NB4 (cell line): ENCODE measurements at places on chromosomes 3 and 15.

DNA sequence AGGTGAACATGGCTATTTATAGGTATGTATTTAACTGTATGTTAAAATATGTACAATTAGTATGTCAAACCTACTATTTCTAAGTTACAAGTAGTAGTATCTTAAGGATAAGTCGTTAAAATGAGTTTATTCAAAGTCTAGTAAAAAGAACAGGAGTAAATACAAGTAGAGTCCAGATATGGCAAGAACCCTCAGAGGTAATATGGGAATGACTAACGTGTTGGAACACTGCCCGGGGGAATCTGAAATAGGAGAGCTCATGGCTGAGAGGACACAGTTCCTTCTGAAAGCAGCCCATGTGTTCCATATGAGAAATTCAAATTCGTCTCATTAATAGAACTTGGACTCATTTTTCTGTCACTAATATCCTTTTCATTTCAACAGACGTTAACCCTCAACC is 158.8 kb downstream of the CLSTN2 start:
- no peak for DNase-seq

DNA sequence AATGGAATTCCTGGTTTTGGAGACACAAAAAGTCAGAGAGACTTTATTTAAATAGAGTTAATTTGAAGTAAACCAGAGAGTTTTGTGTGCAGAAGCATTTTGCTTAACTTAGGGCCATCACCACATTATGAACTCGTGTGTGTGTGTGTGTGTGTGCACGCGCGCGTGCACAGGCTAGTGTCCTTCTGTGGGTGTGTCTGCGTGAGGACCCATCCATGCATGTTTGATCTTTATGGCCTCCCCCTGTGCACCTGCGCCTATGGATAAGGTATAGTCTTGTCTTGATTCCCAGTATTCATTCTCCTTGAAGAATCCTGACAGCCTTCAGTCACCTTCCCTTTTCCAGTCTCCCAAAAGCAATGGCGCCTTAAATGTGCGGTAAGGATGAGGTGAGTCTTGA is 26.0 kb downstream of the MUC20 start:
- DNase-seq = no peak

DNA sequence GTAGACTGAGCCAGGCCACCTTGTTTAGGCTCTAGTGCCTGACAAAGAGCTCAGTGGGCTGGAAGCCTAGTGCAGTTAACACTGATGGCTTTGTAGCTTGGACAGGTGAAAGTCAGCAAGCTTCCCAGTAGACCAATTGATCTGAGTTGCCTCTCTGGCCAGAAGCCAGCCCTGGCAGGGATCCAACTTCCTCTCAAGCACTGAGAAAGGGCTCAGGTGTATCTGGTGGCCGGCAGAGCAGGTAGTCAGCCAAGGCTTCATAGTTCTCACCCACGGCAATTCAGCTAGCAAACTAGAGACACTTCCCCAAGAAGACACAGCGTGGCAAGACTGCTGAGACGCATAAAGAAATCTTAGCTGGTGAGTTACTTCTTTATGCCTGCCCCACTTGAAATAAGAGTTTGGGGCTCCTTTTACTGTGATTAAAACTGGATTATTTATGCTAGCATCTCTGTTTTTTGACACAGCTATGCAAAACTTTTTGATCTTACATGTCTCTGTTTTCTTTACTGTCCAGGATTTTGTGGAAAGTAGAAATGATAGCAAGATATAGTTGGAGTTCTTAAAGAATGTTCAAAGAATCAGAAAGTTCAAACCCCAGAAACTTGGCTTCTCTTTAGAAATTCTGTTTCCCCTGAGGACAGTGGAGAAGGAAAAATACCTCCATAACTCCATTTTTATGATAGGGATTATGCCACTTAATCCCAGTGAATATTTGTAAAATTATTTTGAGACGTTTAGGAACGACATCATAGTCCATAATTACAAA is 8.4 kb upstream of the CA12 start:
- DNase-seq = no peak

- no peak for DNase-seq
Measured at GRCh38 chr3:53384465-53385423, 37.4 kb upstream of the DCP1A start.

GRCh38 chr3:114879059-114880031 is 267.7 kb downstream of the ZBTB20 start:
- no peak for DNase-seq

DNA sequence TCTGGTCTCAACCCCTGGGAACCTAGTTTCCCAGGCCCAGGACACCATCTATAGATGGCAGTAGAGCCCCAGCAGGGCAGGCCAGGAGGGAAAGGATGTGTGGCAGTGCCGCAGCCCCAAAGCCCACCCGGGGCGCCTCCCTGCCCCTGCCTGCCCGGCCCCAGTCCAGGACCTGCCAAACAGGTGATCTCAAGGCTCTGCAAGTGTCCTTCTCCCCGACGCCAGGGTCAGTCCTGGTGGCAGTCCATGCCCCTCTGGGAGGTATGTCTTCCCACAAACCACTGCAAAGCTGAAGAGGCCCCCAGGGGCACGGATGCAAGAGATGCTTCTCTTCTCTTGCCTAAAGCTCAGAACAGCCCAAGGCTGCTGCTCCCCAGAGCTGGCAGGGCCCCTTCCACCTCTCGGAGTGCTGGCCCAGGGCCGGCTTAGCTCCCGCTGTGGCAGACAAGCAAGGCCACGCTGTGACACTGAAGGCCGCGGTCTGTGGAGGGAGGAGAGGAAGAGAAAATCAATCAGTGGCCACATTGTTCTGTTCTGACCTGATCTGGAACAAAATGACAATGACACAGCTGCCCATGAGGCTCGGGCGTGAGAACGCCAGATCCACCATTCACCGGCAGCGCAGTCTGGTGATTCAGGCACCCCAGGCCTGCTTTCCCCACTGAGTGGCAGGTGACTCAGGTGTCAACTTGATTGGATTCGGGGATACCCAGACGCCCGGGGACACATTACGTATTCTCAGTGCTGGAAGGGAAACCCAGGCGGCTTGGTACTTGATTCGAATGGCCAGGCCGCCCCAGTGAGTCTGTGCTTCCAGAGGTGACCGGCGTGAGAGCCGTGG is 34.0 kb downstream of the KLHL25 start:
- no peak for DNase-seq

DNA sequence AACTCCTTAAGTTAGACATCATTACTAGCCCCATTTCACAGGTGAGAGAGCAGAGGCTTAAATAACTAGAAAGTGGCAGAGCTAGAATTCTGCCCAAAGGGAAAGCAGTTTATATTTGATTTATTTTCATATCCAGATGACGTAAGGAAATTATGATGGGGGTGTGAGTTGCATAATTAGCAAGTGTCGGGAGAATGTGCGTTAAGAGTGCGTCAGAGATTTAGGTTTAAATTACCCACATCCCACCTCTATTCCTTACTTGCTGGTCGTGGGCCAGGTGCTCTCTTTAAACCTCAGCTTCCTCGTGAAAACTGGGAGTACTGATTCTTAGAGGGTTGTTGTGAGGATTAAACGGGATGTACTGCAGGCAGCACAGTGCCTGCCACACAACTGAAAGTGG is 32.3 kb downstream of the FSTL1 start:
- DNase-seq = no peak

GRCh38 chr3:177377166-177377565 is 179.9 kb upstream of the TBL1XR1 start:
- DNase-seq = no peak

DNA sequence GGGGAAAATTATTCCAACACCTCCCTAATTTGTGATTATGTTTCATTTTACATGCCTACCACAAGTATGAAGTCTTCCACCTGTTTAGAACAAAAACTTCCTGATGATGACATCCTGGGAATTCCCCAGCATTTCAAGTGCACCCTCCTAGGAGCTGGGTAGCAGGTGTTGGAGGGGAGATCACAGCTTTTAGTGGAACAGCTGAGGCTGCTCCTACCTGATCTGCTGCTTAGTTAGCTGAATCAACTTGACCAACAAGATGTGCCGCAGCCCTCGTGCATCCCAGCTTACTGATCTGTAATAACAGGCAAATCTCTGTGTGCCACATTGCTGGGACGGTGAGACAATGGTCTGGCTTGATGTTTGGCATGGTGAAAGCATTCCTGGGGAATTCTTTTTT is 29.7 kb downstream of the TRAK1 start:
- no peak for DNase-seq

GRCh38 chr3:192060160-192060781 is 599.3 kb downstream of the PYDC2 start:
- no peak for DNase-seq

- no peak for DNase-seq
Measured at GRCh38 chr3:4995500-4996053, 16.3 kb downstream of the BHLHE40 start.

DNA sequence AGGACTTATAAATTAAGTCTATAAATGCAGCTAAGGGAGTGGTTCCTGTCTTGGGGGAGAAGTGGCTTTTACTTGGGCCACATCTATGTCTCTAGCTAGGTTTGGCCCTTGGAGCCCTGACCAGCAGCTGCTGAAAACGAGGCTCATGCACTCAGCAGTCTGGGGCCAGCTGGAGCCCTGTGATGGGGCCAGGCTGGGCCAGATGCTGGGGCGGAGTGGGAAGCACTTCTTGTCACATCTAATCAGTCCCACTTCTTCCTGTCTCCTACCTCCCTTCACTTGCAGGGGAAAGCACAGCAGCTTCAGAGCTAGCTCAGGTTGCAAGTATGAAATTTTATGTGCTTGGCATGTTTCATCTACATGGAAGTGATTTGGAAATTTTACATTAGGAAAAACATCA is 209.9 kb upstream of the ROPN1 start:
- no peak for DNase-seq

DNA sequence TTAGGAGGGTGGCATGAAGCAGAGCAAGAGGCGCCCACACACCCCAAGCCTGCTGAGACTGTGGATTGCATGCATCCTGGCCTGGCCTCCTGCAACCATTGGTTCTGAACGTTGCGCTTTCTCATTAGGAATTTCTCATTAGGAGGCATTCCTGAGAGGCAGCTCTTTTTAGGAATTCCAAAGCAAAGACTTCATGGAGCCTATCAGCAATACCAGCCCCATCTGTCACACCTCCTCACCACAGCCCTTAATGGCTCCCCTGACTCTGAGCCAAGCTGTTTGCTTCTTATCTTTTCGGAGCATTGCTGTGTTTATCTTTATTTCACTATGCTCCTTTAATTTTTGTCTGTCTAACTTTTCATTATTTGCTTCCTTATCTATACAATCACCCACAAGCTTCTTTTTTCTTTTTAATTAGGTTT is 226.9 kb downstream of the CACNA2D3 start:
- no peak for DNase-seq

DNA sequence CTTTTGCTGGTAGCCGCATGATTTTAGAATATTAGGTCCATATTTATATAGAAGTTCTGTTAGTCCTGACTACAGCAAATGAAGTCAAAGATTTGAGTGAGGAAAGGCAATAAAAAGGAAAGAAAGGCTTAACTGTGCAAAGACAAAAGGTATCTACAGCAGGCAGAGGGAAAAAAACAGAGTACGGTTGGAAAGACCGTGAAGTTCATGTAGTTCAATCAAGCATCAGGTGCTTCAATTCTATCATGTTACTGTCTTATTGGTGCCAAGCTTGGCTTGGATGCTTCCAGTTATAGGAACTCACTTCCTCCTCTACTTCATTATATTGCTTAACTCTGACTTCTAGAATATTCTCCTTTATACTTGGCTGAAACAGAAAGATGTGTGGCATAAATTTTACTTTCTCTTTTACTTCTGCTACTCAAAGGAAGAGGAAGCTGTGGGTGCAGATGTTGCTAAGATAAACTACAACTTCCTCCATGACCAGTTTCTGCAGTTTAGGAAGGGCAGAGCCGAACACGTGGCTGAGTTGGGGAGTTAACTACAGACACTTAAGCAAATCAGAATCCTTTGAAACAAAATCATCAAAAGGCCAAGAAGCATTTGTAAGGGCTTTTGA is 72.6 kb upstream of the ZBED2 start:
- peak; percentile 91 for DNase-seq

GRCh38 chr3:8500319-8500988 is 1.2 kb upstream of the LMCD1 start:
- DNase-seq = no peak

DNA sequence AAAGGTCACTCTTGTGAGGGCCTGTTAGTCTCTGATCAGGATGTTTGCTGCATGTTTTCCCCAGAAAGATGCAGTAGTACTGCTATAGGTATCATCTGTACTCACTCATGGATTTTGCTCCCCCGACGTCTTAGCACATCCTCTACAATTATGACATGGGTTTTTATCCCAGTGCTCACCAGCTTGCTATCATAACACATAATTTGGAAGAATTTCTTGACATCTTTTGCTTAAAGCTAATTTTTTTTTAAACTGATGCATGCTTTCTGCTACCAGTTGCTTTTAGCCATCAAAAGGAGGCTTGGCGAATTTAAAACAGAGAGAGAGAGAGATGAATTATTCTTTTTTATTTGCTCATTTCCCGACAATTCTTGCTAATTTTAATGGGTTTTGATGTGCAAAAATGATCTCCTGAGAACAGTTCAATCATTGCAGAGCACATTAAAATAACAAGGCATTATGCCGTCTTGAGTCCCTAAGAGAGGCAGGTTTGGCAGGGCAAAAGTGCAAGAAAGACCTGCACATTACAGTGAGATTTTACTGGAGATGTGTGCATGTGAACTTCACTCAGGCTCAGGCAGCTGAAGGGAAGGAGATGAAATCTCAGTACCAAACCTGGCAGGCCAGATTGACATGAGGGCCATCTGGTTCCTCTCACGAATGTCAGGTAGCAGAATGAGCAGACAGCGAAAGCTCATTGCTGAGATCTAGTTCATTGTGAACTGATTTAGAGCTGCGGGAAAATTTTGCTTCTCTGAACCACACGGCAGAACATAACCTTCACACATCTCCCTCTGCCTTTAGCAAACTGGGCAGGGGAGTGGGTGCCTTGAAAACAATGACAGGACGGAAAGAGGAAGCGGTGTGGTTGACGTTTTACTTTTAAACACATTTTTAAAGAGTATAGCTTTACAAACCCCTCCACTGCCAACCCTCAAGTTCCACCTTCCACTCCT is 25.9 kb upstream of the GOLGA8B start:
- DNase-seq = peak; percentile 60

DNA sequence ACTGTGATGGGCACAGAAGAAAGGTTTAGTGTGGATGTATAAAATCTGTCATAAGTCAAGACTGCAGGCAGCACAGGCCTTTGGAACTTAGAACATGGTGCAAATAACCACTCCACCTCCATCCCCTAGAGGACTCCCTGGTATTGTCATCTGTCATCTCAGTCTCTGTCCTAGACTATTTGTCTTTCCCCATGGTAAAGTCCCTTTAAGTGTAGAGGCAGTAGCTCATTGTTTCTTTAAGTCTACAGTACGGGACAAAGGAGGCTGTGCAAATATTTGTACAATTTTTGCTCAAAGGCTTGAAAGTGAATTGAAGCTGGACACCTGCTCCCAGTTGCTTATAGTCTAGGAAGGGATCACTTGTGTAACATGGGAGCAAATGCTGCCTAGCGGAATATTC is 3.2 kb upstream of the PXYLP1 start:
- no peak for DNase-seq
